ENCODE measurements at places on chromosomes 6 and 20.

DNA sequence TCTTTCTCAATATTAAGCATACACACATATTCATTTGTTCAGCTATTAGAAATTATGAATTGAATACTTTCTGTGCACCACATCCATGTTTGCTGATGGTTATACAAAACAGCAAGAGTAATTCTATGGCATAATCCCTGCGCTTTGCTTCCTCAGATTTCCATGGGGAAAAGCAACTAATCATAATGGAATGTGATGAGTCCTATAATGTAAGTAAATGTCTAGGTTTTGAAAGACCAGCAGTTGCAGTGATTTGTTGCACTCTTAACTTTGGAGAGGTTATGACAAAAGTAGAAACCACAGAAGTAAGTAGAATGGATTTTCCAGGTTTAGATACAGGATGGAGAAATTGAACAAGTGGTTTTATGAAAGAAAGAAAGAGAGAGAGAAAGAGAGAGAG is 652.1 kb downstream of the CBLN4 start:
- DNase-seq = no peak
- H3K36me3 ChIP-seq = no peaks in the 10 kb centered on the region
- H3K4me3 ChIP-seq = no peak overlapping the region
- no peak overlapping the region for H3K27ac ChIP-seq

GRCh38 chr6:12890171-12890790 is 173.7 kb downstream of the PHACTR1 start:
- H3K36me3 ChIP-seq = no peaks in the 10 kb centered on the region
- peaks cover 30% of the 10 kb centered on the region for H3K27me3 ChIP-seq
- no peak overlapping the region for H3K27ac ChIP-seq
- DNase-seq = no peak

DNA sequence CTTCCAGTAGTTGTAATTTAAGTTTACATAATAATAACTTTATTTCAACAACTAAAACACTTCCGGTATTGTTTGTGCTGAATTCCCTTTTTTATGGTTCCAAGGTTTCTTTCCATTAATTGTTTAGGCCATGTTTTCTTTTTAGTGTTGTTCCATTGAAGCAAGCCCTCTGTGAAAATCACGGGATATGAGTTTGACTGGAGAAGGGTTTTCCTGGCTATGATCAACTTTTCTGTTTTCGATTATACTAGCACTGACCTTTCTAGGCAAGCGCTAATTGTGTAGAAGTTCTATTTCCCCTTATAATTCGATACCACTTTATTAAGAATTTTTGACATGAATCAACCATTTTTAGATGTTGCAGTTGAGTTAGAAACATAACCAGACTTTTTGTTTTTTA is 2.4 kb downstream of the LAMA2 start:
- no peak for DNase-seq
- H3K4me3 ChIP-seq = no peak overlapping the region
- H3K4me1 ChIP-seq = no peaks in the 10 kb centered on the region
- peaks cover 32% of the 10 kb centered on the region for H3K27me3 ChIP-seq
- H3K27ac ChIP-seq = no peak overlapping the region

DNA sequence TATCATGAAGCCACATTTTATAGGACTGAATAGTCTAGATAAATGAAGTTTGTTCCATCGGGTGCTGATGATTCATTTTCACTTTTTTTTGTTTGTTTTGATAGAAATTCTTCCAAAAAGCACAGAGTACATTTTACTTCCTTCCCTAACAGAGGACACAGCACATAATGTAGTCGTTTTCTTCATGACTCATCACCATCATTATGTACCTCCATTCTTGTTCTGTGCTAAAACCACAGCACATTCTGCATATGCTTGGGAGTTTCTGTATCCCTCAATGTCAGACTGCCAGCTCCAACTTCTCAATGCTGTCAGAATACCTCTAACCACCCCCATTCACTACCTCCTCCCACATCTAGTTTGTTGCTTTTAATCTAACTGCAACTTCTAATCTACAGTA is 1004.9 kb upstream of the ADGRB3 start:
- DNase-seq = no peak
- H3K27me3 ChIP-seq = no peaks in the 10 kb centered on the region
- no peak overlapping the region for H3K27ac ChIP-seq
- H3K4me3 ChIP-seq = no peak overlapping the region

DNA sequence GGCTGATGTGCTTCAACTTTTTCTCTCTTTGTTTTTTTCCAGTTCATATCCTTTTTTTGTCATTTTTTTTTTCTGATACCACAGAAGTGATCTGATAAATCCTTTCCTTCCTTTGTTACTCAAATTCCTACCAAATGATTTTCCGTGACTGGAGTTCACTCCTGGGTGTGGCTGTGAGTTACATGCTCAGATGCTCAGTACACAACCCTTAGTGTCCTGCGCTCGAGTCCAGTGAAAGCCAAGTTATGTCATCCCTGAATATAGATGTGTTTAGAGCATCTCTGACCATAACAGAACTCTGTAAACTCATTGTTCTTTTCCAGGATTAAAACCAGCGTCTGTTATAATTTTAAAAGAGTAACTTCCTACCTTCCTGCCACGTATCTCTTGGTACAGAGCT is 147.2 kb upstream of the AKAP12 start:
- no peaks in the 10 kb centered on the region for H3K27me3 ChIP-seq
- DNase-seq = no peak
- no peaks in the 10 kb centered on the region for H3K4me1 ChIP-seq
- H3K27ac ChIP-seq = peak overlapping the region; percentile 41

- no peaks in the 10 kb centered on the region for H3K4me1 ChIP-seq
- H3K36me3 ChIP-seq = no peaks in the 10 kb centered on the region
- DNase-seq = no peak
- no peak overlapping the region for H3K4me3 ChIP-seq
- no peaks in the 10 kb centered on the region for H3K27me3 ChIP-seq
Observed at GRCh38 chr6:69337311-69337710, 459.5 kb downstream of the LMBRD1 start.

DNA sequence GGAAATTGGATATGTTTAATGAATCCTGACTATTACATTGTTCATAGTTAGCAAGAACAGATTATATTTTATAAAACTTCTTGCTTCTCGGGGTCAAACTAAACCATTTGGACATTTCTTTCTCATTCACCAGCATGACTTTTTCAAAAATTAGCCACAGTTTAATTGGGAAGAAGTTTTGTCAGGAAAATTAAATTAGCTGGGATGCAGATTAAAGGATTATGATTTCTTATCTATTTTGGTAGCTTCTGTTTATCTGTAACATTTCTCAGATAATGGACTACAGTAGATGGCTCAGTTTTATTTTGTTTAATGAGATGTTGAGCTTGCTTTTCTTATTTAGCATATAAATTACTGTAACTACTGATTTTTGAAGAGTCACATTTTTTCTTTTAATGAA is 26.4 kb upstream of the TMX4 start:
- no peak overlapping the region for H3K4me3 ChIP-seq
- DNase-seq = no peak
- no peaks in the 10 kb centered on the region for H3K36me3 ChIP-seq
- H3K4me1 ChIP-seq = peaks cover 14% of the 10 kb centered on the region

DNA sequence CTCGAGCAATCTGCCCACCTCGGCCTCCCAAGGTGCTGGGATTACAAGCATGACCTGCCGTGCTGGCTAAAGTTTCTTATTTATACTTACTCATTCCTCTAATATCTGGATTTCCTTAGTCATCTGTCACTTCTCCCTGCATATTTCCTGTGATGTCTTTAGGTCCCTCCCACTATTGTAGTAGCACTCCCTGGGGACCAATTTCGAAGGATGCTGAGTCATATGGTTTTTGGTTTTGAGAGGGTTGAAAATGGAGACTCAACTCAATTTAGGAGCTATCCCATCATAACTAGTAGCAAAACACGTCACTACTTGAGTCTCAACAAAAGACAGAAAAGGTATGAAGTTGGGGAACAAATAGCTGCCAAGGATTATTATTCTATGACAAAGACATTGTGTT is 20.2 kb downstream of the MCUR1 start:
- H3K4me1 ChIP-seq = peaks cover 8% of the 10 kb centered on the region
- H3K27me3 ChIP-seq = no peaks in the 10 kb centered on the region
- H3K36me3 ChIP-seq = peaks cover 30% of the 10 kb centered on the region
- no peak overlapping the region for H3K27ac ChIP-seq
- no peak for DNase-seq

DNA sequence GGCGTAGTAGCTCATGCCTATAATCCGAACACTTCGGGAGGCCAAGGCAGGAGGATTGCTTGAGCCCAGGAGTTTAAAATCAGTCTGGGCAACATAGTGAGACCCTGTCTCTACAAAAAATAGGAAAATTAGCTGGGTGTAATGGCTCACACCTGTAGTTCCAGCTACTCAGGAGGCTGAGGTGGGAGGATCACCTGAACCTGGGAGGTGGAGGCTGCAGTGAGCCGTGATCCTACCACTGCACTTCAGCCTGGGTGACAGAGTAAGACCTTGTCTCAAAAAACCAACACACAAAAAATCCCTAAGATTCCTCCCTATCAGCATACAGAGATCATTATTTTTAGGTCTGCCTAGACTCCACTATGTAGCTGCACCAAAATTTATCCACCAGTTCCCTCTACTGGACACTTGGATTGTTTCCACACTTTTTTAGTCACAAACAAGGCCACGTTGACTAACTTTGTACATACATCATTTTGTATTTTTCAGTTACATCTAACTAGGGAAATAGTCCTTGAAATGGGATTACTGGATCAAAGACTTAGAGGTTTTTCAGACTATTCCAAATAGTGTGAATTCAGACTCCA is 3.6 kb upstream of the PHF1 start:
- peaks cover 17% of the 10 kb centered on the region for H3K36me3 ChIP-seq
- no peak for DNase-seq
- H3K27me3 ChIP-seq = no peaks in the 10 kb centered on the region
- H3K4me3 ChIP-seq = no peak overlapping the region
- H3K27ac ChIP-seq = no peak overlapping the region

DNA sequence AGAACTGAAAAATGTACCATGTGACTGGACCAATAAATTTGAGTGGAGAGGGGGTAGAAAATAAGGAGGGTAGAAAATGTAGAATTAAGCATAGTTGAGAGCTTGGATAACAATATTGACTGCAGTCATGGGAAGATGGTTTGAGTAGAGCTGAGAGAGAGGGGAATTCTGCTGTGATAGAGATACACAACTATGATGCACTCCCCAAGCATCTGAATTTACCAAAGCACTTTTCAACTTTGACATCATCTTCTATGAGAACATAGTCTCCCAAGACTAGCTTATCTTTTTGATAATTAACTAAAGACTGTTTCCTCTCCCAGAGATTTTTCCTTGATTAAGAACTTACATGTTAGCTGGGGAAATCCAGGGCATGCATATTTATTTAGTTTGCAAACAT is 103.1 kb downstream of the TNFRSF21 start:
- peaks cover 8% of the 10 kb centered on the region for H3K27me3 ChIP-seq
- DNase-seq = no peak
- H3K27ac ChIP-seq = no peak overlapping the region
- H3K4me3 ChIP-seq = no peak overlapping the region
- H3K36me3 ChIP-seq = no peaks in the 10 kb centered on the region
- H3K4me1 ChIP-seq = no peaks in the 10 kb centered on the region

GRCh38 chr20:60104993-60105803 is 147.0 kb downstream of the CDH26 start:
- DNase-seq = no peak
- H3K4me3 ChIP-seq = no peak overlapping the region
- no peaks in the 10 kb centered on the region for H3K27me3 ChIP-seq
- H3K27ac ChIP-seq = no peak overlapping the region
- H3K36me3 ChIP-seq = no peaks in the 10 kb centered on the region

DNA sequence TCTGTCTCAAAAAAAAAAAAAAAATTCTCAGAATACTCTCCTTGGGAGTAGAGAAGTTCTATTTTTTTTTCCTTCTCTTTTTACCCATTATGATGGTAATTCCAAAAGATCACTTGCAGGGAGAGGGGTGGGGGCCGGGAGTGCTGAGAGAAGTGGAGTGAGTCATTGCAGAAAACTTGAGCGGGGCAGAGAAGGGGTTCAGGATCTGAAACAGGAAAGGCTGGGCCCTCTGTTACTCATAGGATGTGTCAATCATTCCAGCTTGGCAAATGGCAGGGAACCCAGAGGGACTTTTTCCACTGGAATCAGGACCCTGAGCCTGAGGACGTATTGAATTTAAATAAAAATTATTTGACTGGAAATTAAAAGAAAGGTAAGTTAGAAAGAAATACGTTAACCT is 111.4 kb upstream of the ARMC2 start:
- H3K27ac ChIP-seq = no peak overlapping the region
- H3K27me3 ChIP-seq = peaks cover 22% of the 10 kb centered on the region
- H3K36me3 ChIP-seq = peaks cover 1% of the 10 kb centered on the region
- no peak for DNase-seq
- H3K4me1 ChIP-seq = peaks cover 10% of the 10 kb centered on the region
- H3K4me3 ChIP-seq = no peak overlapping the region

GRCh38 chr6:157096105-157096504 is 227.2 kb downstream of the TMEM242 start:
- H3K4me1 ChIP-seq = peaks cover 53% of the 10 kb centered on the region
- peaks cover 18% of the 10 kb centered on the region for H3K36me3 ChIP-seq
- no peak overlapping the region for H3K4me3 ChIP-seq
- no peak for DNase-seq
- no peaks in the 10 kb centered on the region for H3K27me3 ChIP-seq

DNA sequence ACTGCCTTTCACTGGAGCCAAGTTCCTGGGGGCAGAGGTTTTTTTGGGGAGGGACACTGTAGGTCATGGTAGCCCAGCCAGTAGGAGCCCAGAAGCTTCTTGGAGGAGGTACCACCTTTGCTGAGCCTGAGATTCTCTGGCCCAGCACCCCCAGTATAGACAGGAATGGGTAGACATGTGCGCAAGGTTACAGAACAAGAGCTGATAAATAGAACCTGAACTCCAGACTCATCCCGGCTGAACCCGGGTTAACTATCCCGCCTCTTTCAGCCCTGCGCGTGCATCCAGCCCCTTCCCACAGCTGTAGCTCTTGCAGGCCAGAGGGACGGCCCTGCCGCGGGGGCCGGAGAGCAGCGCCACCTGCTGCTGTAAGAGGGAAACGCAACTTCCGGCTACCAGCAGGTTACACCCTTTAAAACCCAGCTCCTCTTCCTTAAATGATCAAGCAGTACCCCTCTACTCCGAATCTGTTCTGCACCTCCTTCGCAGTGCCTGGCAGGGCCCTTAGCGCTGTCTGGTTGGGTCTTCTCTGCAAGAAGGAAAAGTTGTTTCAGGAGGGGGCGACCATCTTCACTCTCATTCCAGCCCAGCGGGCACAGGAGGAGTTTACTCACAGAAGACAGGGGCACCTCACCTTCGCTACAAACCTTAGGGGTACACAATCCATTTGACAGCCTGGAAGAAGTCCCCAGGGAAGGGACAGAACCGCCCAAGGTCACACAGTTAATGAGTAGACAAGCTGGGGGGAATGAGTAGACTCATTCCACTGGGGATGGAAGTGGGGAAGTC is 7.5 kb downstream of the SRXN1 start:
- H3K4me1 ChIP-seq = peaks cover 16% of the 10 kb centered on the region
- H3K4me3 ChIP-seq = no peak overlapping the region
- H3K27ac ChIP-seq = no peak overlapping the region
- peaks cover 12% of the 10 kb centered on the region for H3K27me3 ChIP-seq

All from central memory CD8-positive, alpha-beta T cell (primary cell).